ENCODE measurements at places on chromosomes 1 and 21.

DNA sequence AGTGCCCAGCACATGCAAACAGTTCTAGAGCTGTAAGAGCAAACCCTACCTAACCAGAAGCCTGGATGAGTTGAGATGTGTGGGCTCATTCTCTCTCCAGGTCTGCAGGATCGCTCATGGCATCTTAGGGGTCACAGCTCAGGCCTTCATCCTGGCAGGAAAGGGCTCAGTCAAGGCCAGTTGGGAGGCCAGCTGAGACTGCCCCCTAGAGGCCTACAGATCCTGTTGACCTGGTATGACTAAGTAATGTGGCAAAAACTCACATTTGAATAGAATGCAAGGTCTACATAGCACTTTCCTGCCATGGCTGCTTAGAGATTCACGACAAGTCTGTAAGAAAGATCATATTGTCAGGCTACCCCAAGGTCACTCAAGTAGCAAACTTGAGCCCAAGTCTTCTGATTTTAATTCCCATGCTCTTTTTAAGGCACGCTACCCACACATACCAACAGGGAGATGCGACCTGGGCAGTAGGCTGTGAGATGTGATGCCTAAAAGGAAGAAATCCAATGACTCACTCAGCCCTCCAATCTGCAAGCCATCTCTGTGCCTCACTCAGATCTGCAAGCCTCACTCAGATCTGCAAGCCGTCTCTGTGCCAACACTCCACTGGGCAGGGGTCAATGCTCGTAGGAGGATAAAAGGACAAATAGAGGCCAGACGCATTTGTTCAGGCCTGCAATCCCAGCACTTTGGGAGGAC is 5.1 kb upstream of the CAPN8 start:
- no peak for DNase-seq

- DNase-seq = no peak
Measured at GRCh38 chr1:218614031-218614430, 268.9 kb downstream of the TGFB2 start.

GRCh38 chr1:89954401-89954800 is 40.5 kb upstream of the ZNF326 start:
- DNase-seq = no peak

DNA sequence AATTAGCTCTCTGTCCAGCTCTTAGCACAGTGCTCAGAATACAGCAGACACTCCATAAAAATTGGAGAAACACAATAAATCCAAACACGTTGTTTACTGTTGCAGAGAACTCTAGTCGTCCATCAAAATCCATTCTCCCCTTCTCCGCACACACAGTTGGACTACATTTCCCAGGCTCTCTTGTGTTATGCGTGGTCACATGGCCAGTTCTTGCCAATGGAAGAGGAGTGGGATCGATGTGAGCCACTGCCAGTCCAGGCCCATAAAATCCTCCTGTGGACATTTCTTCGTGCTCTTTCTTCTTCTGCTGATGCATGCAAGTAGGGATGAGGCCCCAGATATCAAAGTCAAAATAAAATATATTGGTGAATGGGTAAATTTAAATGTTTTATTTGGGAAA is 114.3 kb upstream of the FMN2 start:
- DNase-seq = no peak
